ENCODE measurements at places on chromosomes 12 and 14. TPM values are rescaled to one million over a fixed set of nuclear protein-coding genes. Genes with fewer than 3 reads are reported as not detected.

The PZP gene
- not detected for total RNA-seq

The CFAP251 gene
- 18.7 TPM for total RNA-seq

DNA sequence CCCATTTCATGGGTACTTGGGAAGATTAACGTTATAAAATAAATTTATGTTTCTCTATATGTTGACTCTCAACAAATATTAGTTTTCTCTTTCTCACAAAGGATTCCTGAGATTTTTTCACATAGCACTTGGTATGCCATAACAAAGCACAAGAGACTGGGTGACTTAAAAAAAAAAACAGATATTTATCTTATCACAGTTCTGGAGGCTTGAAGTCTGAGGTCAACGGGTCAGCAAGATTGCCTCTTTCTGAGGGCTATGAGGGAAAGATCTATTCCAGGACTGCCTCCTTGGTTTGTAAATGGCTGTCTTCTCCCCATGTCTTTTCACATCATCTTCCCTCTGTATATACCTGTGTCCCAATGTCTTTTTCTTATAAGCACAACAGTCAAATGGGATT is 153.5 kb upstream of the DIO2 start:
- no peak for DNase-seq

The OR6C2 gene
- not detected for total RNA-seq

The TBC1D30 gene
- 0.59 TPM for total RNA-seq

The ZC3H10 gene
- 2.7 TPM for total RNA-seq
